NCI-H2029 (cell line): ENCODE measurements at places on chromosomes 4 and X.

GRCh38 chrX:50881028-50881427 is 29.5 kb upstream of the BMP15 start:
- no peak for DNase-seq

- no peak for DNase-seq
Measured at GRCh38 chrX:147788641-147789350, 122.9 kb upstream of the FMR1 start.

GRCh38 chr4:101655857-101656256 is 134.7 kb upstream of the BANK1 start:
- no peak for DNase-seq

GRCh38 chr4:55543858-55544257 is 2.9 kb downstream of the CLOCK start:
- no peak for DNase-seq
